ENCODE measurements at places on chromosomes 2 and 18.

GRCh38 chr18:77096936-77097886 is 35.4 kb downstream of the MBP start:
- no peak for DNase-seq

DNA sequence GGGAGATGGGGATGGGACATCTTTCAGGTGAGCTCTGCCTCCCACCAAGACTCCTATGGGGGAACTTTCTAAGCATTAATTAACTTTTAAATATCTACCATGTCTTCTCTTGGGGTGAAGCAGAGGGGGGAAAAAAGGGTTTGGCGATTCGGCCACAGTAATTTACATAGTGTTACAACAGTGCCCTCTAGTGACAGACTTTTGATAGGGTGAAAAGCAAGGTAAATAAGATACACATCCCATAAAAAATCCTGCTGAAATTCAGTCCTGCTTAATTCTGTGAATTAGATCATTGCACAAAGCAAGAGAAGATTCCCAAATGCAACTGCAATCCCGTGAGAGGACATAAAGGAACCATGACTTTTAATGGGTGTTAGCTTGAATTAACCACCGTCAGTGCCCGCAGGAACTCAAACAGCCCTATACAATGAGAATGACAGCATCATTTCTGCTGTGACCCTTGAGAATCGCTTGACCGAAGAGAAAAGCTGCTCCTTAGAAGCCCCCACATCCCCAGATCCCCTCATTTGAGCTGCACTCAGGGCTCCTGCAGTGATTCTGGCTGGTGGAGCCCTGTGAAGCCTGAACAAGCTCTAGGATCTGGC is 32.8 kb downstream of the FAM124B start:
- no peak for DNase-seq

GRCh38 chr18:34976123-34976522 is 65.1 kb upstream of the MAPRE2 start:
- DNase-seq = no peak

GRCh38 chr2:37838541-37839167 is 86.4 kb upstream of the RMDN2 start:
- DNase-seq = no peak
